NCI-H2029 (cell line): ENCODE measurements at places on chromosomes 7 and 10.

GRCh38 chr10:103693812-103694205 lies 161.6 kb downstream of the SH3PXD2A start:
- DNase-seq, result no peak

DNA sequence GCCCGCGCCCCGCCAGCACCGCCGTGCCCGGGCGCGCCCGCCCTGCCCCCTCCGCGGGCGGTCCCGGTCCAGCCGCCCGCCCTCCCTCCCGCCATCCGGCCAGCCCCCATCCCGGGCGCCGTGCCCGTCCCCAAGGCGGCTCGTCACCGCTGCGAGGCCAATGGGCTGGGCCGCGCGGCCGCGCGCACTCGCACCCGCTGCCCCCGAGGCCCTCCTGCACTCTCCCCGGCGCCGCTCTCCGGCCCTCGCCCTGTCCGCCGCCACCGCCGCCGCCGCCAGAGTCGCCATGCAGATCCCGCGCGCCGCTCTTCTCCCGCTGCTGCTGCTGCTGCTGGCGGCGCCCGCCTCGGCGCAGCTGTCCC lies at the start of gene HTRA1:
Gene HTRA1, plus strand, starts transcription at position 187 of the 362 bp plus-strand sequence. Its CDS starts 100 bp downstream, at position 287.
- no peak for DNase-seq

DNA sequence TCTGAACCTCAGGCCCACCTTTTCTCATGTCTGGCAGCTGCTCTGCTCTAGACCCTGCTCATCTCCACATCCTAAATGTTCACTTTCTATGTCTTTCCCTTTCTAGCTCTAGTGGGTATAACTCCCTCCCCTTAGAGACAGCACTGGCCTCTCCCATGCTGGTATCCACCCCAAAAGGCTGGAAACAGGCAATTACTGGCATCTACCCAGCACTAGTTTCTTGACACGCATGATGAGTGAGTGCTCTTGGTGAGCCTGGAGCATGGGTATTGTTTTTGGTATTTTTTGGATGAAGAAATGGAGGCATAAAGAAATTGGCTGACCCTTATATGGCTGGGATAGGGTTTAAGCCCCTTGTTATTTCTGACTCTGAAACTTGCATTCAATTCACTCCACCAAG lies 156.0 kb downstream of the EGFR start:
- no peak for DNase-seq

GRCh38 chr7:11969643-11970042 lies 137.6 kb upstream of the THSD7A start:
- no peak for DNase-seq

- DNase-seq, result no peak
Measured at GRCh38 chr7:128446306-128446705, 9.4 kb upstream of the HILPDA start.

DNA sequence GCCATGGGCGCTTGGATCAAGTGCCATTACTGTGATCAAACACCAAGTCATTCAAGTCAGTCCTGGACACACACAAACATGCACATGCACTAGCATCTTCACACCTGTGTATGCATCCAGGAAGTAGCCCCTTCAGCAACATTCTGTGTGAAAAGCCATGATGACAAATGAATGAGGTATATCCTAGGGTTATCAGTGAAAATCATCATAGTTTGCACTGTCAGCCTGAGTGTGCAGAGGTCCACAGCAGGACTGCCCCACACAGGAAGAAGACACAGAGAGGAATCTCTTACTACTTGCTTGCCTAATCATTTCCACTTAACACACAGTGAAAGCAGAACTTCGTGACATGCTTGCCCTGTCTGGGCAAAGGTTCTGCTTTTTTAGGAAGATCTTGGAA lies 184.0 kb upstream of the ADO start:
- no peak for DNase-seq

DNA sequence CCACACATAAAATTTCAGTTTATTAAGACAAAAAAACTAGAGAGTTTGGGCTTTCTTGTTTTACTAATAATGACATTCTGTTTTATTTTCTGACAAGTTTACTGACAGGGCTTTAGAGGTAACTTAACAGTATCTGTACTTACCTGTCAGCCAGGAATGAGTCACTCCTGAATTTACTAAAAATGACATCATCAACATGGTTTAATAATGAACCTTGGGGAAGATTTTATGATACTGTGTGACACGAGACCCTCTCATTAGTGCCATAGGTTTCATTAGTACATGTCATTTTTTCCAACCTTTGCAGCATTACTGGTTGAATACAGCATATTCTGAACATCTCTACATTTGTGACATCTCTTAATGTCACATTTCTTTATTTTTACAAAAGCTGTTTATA lies 131.1 kb downstream of the KCND2 start:
- DNase-seq, result no peak

GRCh38 chr10:72712136-72712535 lies 20.2 kb downstream of the MCU start:
- no peak for DNase-seq

- DNase-seq, result no peak
Measured at GRCh38 chr10:70323697-70324338, 40.0 kb upstream of the NPFFR1 start.

DNA sequence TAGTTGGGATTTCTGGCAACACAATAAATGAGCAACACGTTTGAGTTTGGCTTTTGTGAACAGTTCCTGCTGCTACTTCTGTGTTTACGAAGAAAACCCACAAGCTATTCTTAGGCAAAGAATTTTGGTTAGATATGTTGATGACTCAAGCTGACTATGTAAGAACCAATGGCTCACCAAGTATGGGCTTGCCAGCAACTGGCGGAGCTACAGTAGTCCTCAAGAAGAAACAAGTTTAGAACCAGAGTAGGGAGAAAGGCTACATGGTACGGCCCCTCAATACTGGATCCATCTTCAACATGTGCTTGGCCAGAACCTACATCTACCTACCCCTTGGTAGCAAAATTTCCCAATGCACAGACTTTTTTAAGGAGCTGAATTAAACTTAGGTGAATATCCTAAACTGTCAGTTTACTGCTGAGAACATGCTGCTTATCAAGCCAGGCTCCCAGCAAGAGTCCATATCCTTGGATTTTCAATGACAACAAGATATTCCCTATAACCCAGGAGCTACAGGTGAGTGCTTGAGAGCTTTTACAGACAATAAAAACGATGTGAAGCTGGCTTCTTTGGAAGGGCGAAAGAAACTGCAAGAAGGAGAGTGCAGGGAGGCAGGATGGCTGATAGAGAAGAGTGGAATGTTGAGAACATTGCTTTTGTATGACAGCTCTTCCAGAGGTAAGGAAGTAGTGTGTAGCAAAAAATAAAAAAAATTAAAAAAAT lies 74.3 kb upstream of the ASAH2 start:
- DNase-seq, result no peak

- DNase-seq, result no peak
Measured at GRCh38 chr7:55526770-55527169, 45.5 kb downstream of the VOPP1 start.

- peak; percentile 16 for DNase-seq
Measured at GRCh38 chr7:50069613-50070012, 23.4 kb downstream of the ZPBP start.

- DNase-seq, result no peak
Measured at GRCh38 chr10:130045091-130045652, 65.5 kb downstream of the C10orf143 start.

GRCh38 chr7:44762300-44762699 lies 13.7 kb downstream of the ZMIZ2 start:
- DNase-seq, result no peak

DNA sequence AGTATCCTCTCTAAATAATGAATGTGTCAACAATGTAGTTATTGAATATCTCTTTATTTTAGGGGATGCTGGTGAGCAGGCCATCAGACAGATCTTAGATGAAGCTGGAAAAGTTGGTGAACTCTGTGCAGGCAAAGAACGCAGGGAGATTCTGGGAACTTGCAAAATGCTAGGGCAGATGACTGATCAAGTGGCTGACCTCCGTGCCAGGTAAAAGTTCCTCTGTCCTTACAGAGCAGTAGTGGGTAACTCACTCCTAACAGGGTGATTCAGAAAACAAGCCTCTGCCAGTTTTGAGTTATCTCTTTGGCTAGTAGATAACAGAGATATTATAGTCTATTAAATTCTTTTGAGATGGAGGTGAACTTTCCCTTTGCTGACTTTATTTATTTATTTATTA lies 67.3 kb downstream of the AP3M1 start:
- no peak for DNase-seq

DNA sequence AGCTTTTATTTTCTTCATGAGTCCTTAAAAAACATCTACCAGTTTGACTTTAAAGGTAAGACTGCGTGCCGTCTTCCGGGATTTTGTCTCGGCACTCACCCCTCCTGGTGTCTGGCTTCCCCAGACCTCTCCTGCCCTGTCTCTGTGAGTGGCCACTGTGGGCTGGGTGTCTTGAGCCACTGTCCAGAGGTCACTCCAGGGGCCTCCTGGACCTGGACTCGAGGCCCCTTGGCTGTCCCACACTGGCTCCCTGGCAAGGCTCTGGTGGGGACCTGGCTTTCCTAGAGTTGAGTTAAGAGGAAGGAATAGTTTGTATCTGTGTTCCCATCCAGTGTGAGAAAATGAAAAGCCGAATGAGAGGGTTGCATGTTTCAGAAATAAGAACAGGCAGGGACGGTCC lies 95.5 kb downstream of the NKX6-2 start:
- no peak for DNase-seq

GRCh38 chr10:119352042-119352441 lies 144.7 kb downstream of the GRK5 start:
- no peak for DNase-seq

- DNase-seq, result no peak
Measured at GRCh38 chr10:110349831-110350230, 45.1 kb upstream of the SMNDC1 start.

GRCh38 chr7:42359946-42360345 lies 122.9 kb upstream of the GLI3 start:
- no peak for DNase-seq

- no peak for DNase-seq
Measured at GRCh38 chr7:26187380-26188205, 13.0 kb downstream of the HNRNPA2B1 start.

GRCh38 chr10:121577568-121577967 lies 20.7 kb downstream of the FGFR2 start:
- no peak for DNase-seq

DNA sequence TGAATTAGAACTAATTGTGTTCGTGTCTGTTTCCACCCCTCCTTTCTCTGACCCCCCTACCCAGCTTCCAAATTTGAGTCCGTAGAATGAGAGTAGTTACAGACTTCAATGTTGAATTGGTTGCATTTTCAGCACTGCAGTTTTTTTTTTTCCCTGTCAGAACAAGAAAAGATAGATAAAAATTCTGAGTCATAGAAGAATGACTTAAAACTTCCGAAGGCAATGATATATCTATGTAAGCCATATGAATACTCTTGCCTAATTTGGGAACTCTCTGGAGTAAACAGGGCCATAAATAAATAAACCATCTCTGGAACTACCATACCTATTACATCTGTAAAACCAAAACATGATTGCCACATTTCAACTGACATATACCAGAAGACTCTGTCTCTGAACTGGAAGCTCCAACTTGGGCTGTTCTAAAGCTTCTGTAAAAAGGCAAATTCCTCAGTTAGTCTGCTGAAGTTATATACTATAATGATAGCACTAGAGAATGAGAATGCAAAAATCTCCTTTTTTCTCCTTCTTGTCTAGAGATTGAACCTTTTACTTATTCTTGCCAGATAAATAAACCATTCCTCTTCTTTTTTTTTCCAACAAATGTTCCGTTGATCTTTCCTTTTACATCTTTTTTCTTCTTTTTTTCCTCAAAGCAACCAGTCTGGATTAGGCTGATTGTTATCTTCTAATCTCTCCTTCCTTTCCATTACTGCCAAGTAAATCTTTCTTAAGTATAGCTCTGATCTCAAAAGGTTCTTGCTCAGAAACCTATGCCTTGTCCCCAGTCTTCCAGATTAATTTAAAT lies 23.5 kb downstream of the VCL start:
- no peak for DNase-seq

- no peak for DNase-seq
Measured at GRCh38 chr7:26360650-26361049, 69.0 kb downstream of the SNX10 start.

DNA sequence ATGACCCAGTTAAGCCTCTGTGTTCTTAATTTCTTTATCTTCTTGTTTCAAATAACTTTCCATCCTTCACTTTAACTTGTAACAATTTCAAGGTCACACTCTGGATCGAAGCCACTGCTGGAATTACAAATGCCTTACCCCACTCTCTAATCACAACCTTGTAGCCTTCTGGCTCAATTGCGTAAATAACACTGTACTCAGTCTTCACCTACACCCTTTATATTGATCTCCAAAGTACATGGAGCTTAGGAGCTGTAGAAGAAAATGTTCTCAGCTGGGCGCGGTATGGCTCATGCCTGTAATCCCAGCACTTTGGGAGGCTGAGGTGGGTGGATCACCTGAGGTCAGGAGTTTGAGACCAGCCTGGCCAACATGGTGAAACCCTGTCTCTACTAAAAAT lies 164.3 kb upstream of the NPSR1 start:
- DNase-seq, result no peak

DNA sequence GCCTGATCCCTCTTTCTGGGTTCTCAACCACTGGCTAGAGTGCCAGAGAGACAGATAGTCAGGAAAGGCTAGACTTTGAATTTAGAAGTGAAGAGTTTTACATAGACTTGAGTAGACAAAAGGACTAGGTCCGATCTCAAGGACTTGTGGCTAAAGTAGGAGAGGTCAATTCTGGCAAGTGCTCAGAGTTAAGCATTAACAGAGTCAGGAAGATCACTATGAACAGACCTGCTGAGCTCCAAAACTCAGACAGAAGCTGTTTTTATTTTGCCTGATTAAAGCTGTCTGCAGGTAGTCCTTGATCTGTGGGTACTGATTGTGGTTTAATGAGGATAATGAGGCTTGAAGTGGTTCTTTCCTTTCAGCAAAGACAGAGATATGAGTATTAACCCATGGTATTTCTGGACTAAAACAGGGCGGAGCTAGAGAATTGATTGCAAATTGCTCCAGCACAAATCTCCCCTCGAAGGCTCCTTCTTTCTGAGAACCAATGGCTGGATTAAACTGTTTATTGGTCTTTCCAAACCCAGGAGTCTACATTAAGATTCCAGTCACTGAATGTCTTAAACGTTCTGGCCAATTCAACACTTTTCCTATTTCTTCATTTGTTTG lies 423.2 kb downstream of the IPMK start:
- no peak for DNase-seq

DNA sequence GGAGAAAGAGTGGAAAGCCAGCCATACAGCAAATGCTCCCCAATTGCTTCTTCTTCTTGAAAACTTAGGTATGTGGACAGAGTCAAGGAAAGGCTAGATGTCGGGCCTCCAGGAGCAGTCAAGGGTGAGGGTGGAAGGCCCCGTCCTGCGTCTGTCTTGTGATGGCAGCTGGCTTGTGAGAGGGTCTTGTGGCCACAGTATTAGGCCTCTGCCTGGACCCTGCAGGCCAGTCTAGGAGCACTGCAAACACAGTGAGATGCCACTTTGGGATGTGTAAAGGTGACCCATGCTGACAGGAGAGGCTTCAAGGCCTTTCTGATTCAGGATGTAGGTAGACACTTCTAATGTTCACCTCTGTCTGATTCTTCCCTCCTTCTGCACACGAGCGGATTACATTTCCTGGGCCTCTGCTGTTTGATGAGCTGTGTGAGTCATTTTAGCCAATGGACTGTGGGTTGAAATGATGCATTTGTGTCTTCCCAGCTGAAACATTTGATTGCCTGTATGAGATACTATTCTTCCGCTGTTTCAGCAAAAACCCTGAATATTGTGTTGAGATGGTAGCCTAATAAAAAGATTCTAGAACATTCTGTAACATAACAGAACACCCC lies 135.4 kb downstream of the EMX2 start:
- DNase-seq, result no peak

- no peak for DNase-seq
Measured at GRCh38 chr10:118585794-118586193, 9.7 kb downstream of the PRLHR start.
